ENCODE measurements at places on chromosomes 7 and 10.

GRCh38 chr7:24659505-24659904, 86.3 kb downstream of the PALS2 start:
- DNase-seq: no peak

DNA sequence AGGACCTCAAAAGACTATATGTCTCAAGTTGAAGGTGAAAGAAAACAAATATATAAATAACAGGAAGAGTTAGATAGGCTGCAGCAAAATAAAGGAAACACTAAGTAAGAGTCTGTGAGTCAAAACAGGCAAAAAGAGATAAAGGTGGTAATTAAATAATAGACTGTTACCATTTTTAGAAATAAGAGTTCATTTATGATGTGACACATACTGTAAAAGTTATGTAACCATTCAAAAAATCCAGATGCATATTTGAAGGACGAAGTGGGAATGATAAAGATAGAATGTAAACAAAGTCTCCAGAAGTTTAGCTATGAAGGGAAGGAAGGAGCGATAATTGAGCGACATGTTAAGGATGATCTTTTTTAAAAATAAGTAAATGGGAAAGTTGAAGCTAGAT, 50.5 kb downstream of the HECTD2 start:
- DNase-seq: no peak

DNA sequence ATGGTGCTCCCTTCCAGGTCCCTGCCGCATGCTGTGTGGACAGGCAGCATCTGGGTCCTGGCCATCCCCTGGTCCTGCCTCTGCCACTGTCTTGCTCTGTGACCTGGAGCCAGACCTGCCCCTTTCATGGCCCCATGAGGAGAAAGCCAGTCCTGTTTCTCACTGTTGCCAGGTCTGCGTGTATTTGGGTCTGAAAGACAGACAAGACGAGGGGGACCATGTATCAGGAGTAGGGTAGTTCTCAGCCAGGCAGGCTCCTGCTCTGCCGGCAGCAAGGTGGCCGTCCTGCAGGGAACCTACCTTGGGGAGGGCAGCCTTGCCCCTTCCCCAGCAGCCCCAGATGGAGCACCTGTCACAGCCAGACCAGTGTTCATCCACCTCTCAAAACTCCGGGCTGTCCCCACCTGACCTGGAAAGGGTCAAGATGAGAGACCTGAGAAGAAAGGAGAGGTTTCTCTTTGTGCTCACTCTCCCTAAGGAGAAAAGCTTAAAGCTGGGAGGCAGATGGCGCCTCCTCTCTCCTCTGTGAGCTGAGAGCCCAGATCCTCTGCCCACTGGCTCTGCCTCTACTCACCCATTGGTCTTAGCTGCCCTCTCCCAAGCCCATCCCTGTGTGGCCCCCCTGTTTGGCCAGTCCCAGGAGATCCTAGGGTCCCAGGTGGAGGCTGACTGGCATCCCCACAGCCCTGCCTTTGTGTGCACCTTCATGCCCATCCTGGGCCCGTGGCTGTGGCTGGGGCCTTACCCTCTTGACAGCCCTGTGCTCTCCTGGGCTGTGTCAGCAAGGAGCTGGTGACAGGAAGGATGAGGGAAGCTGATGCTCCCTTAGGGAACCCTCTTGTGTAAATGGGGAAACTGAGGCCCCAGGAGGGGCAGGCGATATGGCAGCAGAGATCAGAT, 116.1 kb upstream of the PCBD1 start:
- DNase-seq: no peak

DNA sequence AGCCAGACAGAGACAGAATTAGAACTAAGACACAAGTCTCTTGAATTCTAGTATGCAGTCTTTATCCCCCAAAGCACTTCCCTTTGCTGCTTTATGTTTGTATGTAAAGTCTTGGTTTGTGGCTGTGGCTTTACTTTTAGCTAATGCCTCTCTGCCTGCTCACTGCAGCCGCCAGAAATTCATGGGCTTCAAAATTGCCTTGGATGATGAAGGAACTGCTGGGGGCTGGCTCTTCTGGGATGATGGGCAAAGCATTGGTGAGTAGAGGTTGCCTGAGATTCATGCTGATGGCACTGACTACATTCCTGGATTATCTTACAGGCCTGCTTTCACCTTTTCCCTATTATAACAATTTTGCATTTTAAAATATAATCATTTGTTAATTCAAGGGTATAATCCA, 10.9 kb upstream of the MGAM2 start:
- no peak for DNase-seq

DNA sequence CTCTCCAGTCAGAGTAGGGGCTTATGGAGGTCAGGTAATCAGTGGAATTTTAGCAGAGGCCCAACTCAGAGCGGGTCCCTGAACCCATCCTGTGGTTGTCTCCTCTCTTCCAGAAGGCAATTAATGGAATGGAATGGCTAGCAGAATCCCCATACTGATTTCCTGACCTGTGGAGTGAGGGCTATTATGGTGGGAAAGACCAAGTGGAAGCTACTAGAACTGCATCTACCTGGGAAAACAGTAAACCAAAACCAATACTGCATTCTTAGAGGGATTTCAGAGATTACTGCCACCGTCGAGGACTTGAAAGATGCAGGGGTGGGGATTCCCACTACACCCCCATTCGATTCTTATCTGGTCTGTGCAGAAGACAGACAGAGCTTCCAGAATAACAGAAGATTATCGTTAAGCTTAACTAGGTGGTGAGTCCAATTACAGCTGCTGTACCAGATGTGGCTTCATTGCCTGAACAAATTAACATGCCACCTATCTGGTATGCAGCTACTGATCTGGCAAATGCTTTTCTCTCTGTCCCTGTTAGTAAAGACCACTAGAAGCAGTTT, 73.2 kb downstream of the LMBR1 start:
- DNase-seq: no peak

DNA sequence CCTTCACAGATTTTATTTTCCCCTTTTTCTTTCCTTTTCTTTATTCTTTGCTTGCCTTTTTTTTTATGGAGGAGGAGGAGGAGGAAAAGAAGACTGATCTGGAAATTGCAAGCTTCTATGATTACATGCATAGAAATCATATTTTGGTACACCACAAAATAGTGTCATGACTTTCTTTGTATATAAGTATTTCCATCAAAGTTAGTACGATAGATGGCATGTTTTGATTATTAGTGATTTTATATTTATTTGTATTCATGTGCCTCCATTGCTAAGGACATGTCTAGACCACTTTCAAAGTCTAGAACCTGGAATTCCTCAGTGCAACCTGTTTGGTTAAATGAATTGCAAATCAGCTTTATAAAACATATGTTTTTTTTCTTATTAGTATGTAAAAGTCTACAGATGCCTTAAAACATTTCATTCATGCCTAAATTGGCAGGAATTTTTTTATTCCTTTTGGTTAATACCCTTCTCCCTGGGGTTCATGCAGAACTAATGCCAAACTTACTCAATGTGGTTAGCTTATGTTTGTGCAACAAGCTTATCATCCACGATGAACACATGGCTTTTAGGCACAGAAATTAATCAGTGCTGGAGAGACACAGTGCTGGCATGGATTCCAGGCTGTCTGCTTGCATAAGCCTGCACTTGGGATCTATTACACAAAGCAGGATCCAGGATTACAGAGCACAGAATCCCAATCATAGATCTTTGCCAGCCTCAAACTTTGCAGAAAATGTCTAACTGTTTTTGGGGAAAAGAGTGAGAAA, 213.1 kb downstream of the CHRM2 start:
- DNase-seq: no peak

DNA sequence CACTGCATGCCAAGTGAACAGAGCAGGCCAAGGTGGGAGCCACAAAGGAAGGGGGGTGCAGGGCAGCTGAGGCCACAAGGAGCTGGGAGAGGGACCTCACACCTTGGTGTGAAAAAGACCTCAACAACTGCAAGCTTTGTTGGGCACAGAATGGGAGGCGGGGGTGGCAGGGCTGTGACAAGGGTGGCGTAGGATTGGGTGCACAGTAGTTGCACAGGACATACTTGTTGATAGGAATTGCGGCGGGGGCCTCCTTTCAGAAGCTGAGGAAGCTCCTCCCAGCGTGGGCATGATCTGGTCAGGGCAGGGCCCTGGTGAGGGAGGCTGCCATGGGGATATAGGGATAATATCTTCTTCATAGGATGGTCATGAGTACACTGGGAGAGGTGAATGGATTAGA, 25.8 kb downstream of the POLL start:
- DNase-seq: no peak

Data from effector memory CD4-positive, alpha-beta T cell (primary cell).